ENCODE measurements at places on chromosomes 7 and 10. TPM values are rescaled to one million over a fixed set of nuclear protein-coding genes. Genes with fewer than 3 reads are reported as not detected.

DNA sequence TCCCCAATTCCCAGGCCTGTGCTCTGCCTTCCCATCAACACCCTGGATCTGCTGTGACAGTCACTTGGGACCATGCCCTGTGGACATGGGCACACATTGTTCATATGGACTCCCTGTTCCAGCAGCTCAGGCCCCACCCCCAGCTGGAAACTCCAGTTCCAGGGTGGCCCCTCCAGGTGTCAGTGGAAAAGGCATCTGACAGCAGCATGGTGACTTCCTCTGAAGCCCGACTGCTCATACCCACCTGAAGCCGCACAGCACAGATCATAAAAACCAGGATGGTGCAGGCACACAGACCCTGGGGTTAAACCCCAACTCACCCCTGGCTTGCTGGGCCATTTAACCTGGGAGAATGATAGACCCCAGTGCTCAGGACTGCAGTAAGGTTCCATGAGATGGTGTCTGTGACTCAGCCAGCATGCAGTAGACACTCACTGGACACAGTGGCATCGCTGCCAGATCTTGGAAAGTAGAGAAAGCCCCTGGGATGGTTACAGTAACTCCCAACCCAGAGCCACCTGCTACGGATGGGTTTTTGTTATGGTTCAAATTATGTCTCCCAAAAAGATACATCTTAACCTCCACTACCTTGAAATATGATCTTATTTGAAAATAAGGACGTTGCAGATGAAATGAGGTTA lies 72.6 kb upstream of the NANOS1 start:
- DNase-seq, result no peak

GRCh38 chr10:58209669-58210068 lies 58.0 kb downstream of the IPMK start:
- DNase-seq, result no peak

- DNase-seq, result peak; percentile 25
Observed at GRCh38 chr7:6615723-6616555, 529 bp downstream of the ZNF853 start.

DNA sequence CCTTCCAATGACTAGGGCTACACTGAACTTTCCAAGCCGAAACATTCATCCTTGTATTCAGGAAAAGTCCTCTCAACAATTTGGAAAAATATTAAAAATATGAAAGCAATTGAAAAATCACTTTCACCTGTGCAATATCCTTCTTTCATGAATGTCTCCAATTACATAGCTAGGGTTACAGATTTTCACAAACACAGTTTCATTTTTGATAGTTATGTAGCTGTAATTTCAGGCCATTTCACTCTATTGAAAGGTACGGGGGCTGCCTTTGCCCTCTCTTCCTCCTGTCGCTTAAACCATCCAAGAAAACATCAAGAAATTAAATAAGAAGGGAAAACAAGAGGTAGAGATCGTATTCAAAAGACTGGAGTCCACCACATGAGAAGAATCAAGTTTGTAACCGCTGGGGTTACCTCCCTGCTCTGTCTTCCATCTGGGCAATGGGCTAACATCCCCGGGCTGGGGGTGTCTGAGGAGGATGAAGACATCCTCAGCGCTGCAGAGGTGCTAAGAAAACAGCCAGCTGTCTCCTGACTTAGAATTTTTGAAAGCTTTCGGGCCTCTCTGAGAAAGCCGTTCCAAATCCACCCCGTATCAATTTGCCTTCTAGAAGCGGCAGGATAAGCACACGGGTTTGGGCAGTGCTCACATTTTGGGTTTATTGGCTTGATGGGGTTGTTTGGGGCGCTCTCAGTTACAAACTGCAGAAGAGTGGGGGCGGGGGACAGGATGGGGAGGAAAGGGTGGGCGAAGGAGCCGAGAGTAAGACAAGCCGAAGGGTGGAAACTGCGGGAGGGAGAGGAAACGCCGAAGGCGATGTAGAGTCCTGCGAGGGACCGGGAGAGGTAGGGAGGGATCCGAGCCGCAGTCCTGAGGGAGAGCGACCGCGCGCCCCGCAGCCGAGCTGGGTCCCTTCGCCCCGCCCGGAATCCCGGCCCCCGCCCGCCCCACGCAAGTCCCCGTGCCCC lies 24.3 kb upstream of the VAX1 start:
- DNase-seq, result no peak

ANKRD30A gene
- not detected for total RNA-seq

GRCh38 chr7:80027611-80028173 lies 106.9 kb upstream of the GNAI1 start:
- no peak for DNase-seq

ZCWPW1 gene
- 6.1 TPM for total RNA-seq

DNA sequence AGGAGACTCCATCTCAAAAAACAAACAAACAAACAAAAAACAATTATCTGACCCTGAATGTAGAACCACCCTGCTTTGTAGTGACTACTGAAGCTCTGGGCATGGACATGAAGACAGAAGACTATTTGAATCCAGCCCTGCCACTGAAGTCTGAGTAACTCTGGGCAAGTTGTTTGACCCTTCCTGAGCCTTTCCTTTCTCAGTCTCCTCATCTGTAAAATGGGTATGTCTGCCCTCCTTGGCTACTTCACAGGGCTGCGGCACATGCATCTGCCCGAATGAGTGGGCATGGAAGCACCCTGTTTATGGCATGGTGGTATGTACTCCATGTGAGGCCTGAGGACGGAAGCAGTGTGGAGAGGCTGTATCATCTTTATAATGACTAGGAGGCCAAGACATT lies 22.2 kb upstream of the MALSU1 start:
- no peak for DNase-seq

GRCh38 chr10:104277785-104278184 lies 8.8 kb downstream of the GSTO2 start:
- DNase-seq, result no peak
